Activated CD4-positive, alpha-beta T cell treated with anti-CD3 and anti-CD28 coated beads, Interleukin-2, amount 50 U/mL, for 4 hours (primary cell): ENCODE measurements at places on chromosomes 16 and 17.

DNA sequence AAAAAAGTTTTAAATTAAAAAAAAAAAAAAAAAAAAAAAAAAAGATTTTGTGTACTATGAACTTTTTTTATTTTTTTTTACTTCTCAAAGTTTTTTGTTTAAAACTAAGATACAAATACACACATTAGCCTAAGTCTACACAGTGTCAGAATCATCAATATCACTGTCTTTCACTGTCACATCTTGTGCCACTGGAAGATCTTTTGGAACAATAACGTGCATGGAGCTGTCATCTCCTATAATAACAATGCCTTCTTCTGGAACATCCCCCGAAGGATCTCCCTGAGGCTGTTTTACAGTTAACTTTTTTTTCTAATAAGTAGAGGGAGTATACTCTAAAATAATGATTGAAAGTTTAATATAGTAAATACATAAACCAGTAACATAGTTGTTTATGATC lies 295.7 kb downstream of the KCNJ2 start:
- no peak for DNase-seq

- no peak for DNase-seq
Observed at GRCh38 chr17:16537130-16537458, 31.9 kb downstream of the ZNF287 start.

- no peak for DNase-seq
Observed at GRCh38 chr17:79154951-79155585, 80.4 kb downstream of the ENGASE start.

DNA sequence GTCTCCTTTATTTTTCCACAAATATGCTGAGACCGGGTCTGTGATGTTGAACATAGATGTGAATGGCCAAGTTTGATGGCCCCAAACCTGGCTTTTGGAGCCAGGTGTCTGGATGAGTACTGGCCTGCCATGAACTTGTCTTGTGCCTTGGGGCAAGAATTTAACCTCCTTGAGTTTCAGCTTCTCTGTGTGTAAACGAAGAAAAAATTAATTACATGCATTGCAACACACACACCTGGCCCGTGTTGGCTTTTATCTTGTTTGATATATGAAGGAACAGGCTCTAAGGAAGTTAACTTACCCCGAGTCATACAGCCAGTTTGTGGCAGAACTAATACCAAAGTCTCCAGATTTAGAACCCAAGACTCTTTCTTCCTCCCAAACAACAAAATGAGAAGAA lies 13.1 kb downstream of the FBXO39 start:
- no peak for DNase-seq

GRCh38 chr16:20859699-20860098 lies 40.5 kb downstream of the DCUN1D3 start:
- DNase-seq: no peak

DNA sequence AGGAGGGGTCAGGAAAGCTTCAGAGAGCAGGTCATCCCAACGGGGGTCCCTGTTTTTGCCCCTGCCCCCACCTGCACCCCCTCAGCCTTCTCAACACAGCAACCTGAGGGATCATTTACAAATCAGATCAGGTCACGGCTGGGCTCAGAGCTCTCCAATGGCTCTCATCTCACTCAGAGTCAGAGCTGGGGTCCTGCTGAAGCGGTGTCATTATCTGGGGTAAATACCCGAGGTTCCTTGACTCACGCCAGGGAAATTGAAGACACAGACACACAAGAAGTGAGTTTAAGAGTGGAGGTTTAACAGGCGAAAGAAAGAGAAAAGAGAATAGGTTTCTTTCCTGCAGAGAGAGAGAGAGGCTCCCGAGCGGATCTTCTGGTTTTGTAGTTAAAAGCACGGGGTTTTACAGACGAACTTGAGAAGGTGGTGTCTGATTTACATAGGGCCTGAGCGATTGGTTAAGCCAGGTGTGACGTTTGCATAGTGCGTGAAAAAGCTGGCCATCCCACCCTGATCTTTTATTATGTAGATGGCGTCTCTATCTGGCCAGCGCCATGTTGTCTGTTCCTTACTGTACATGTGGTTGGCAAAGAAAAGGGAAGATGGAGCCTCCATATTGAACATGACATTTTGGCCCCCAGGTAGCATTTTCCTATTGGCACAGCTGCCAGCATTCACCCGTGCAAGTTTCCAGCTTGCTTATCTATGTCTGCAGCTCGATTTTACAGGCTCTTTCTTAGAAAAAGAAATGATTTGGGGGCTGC lies 51.4 kb downstream of the WSB1 start:
- no peak for DNase-seq

DNA sequence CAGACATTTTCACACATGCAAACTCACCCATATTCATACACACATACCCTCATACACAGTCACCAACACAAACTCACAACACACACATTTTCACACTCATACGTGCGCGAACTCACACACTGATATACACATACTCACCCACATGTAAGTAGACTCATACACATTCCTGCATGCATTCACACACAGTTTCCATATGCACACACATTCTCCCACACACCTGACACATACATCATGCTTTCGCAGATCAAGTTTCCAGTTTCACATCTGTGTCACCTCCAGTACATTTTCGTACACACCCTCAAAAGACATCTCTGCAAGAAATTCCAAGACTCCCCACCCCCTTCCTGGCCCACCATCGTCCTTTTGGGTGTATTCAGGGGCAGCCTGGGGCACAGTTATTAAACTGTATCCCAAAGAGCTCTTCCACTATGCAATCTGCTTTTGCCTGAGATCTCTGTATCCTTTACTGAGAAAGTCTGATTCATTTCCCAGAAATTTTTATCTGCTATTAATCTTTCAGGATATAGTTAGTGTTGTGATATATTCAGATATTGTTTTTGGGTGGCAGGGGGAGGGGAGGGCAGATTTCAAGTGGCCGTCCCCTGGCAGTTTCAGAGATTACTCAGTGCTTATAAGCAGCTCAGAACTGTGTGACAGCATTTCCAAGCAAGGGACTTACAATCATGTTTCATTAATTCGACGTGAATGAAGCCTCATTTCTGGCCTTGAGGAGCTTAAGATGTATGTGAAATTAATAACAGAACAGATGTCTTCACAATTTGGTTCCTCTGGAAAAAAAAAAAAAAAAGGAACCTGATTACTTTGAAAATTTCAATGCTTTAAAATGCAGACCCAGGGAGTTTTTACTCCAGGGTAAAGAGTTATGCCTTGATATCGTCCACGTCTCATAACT lies 35.3 kb upstream of the MMP2 start:
- no peak for DNase-seq

- DNase-seq: no peak
Observed at GRCh38 chr16:52577130-52577706, 30.3 kb upstream of the TOX3 start.

- DNase-seq: peak; percentile 77
Observed at GRCh38 chr17:75524970-75525805, at the start of gene LLGL2. LLGL2 (plus strand) TSS chr17:75525697; CDS start chr17:75543427, 17,730 bp downstream.
